ENCODE measurements at places on chromosomes 6 and 20.

- no peak for DNase-seq
Observed at GRCh38 chr6:40672087-40672486, 84.9 kb upstream of the LRFN2 start.

DNA sequence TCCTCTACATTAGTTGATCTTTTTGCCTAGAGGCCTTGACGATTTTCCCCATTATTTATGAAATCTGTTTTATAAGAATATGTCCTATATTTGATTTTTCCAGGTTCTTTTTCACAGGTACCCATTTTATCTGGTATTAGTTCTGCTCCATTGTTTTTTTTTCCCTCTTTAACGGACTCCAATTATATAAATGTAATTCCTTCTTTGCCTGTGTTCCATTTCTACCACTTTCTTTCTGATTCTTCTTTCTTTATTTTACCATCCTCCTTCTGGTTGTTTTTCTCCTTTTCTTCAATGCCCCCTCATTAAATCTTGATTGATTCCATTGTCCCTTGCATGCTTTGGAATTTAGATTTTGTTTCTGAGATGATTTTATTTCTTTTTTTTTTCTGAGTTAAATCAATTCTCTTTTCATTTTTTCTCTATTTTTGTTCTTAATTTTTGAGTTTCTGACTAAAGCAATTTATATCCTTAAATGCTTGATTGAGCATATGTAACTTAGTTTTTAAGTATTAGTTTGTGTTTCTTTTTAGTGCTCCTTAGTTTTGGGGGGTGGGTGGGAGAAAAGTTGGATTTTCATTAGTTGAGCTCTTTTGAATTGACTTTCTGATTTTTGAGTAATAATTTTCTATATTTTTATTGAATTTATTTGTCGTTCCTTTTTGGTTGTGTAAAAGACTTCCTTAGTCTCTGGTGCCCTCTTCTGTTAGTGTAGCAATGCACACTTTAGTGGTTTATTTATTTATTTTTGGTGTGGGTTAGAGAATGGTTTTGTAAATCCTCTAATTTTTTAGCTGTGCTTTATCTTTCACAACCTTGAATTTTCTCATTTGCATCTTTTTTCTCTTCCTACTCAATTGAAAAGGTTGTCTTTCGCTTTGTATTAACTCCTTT is 140.8 kb downstream of the FARS2 start:
- DNase-seq: no peak

DNA sequence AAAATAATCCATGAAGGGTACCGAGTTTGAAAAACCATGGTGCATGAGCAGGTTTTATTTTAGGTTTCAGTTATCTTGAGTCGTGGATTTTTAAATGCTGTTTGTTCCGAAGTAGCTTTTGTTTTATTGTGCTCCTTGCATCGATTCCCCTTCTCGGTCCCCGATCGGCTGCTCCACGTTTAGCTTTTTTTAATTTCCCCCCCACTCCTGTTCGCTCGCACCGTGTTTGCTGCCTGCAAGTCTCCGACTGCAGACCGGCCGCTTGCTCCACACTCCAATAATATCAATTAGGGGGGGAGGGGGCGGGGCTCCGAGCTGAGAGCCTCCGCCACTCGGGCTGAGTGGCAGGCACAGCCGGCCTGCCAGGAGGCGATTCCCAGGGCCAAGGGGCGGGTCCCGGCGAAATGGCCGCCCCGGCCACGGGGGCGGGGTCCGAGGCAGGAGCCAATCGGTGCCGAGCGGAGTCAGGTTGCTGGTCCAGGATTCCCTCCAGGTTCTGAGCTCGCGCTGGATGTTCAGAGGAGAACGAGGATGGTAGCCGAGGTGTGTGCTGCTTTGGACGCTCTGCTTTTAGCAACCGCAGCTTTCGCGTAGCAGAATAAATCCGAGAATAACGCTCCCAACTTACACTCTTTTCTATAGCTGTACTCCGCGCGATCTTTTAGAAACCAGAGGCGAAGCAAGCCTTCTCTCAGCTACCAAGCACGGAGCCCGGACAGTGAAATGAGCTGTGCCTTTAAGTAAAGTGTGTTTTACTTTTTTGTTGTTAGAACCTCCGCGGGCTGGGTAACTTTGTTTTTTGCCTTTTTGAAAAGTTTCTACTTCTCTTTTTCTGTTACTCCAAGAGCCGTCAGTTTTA is at the start of gene EPHA7:
Gene EPHA7 (minus strand): TSS at position 256 of the 859 bp plus-strand sequence. CDS start 218 bp downstream, at position 38.
- DNase-seq: no peak

DNA sequence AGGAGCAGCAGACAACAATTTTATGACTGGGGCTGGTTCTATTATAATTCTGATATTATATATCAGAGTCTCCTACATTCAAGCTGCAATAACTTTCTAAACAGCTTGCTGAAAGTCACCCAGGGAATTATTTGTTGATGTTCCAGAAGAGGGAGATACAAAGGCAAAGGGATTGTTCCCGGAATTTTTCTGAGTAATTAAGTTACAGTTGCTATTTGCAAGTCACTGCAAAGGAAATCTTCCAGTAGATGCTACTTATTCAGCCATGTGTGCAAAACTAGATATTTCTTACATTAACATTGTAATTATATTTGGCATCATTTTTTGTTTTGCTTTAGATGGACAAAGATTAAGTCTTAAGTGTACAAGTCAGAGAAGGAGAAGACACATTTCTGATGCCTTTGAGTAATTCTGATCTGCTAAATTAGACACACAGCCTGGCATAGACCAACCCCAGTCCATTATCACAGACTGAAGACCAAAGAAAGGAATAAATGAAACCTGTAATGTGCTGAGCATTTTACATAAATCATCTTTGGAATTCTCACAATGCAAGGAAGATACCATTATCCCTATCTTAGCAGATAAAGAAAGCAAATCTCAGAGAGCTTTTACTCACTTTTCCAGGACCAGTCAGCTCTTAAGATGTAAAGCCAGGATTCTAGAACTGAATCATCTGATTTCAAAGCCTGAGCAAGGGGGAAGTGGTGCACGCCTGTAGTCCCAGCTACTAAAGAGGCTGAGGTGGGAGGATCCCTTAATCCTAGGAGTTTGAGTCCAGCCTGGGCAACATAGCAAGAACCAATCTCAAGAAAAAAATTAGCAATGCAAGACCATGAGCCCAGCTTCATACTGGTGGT is 62.6 kb upstream of the AKAP12 start:
- no peak for DNase-seq

- no peak for DNase-seq
Observed at GRCh38 chr20:2314759-2315439, 19.1 kb downstream of the TGM3 start.

- DNase-seq: no peak
Observed at GRCh38 chr20:51424270-51425117, 118.0 kb downstream of the NFATC2 start.

GRCh38 chr6:13074415-13075140 is 253.8 kb downstream of the TBC1D7 start:
- no peak for DNase-seq

GRCh38 chr6:5208471-5208971 is 52.2 kb downstream of the LYRM4 start:
- DNase-seq: no peak

DNA sequence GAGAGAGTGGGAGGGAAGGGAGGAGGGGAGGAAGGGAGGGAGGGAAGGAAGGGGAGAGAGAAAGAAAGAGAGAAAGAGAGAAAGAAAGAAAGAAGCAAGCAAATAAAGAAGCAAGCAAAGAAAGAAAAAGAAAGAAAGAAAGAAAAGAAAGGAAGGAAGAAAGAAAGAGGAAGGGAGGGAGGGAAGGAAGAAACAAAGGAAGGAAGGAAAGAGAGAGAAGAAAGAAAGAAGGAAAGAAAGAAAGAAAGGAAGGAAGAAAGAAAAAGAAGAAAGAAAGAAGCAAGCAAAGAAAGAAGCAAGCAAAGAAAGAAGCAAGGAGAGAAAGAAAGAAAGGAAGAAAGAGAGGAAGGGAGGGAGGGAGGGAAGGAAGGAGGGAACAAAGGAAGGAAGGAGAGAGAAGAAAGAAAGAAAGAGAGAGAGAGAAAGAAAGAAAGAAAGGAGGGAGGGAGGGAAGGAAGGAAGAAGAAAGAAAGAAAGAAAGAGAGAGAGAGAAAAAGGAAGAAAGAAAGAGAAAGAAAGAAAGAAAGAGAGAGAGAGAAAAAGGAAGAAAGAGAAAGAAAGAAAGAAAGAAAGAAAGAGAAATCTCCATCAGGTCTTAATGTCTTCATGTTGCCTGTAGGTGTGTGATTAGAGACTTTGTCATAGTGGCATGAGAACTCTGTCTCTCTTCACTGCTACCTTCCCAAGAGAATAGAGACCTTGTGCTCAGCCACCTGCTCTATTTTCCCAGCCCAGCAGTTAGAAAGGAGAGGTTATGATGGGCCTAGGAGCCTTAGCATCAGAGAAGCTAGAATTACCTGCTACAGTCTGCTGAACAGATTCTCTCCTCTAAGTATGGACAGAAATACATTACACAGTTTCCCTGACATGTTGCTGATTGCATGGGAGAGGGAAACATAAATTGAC is 5.0 kb downstream of the SEMG1 start:
- DNase-seq: no peak

GRCh38 chr20:24407151-24407550 is 62.3 kb upstream of the SYNDIG1 start:
- no peak for DNase-seq

DNA sequence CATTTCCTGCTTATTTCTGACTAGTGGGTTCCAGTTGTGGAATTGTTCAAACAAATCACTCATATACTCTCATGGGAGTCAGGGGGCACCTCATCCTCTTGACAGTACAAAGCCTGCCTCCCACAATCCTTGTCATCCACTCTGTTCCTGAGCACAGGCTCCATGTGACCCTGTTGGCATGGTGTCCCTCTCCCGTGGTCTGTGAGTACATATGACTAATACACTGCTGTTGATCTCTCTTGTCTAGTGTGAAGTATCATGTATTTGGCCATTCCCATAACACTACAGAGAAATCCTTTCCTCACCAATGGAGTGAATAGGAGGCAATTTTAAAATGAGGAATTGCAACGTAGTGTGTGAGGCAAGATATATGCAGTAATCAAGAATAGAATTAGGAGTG is 185.3 kb downstream of the OGFRL1 start:
- DNase-seq: no peak

GRCh38 chr6:12717356-12717755 is 789 bp downstream of the PHACTR1 start:
- DNase-seq: no peak

- DNase-seq: no peak
Observed at GRCh38 chr20:51837876-51838420, 35.6 kb upstream of the SALL4 start.

DNA sequence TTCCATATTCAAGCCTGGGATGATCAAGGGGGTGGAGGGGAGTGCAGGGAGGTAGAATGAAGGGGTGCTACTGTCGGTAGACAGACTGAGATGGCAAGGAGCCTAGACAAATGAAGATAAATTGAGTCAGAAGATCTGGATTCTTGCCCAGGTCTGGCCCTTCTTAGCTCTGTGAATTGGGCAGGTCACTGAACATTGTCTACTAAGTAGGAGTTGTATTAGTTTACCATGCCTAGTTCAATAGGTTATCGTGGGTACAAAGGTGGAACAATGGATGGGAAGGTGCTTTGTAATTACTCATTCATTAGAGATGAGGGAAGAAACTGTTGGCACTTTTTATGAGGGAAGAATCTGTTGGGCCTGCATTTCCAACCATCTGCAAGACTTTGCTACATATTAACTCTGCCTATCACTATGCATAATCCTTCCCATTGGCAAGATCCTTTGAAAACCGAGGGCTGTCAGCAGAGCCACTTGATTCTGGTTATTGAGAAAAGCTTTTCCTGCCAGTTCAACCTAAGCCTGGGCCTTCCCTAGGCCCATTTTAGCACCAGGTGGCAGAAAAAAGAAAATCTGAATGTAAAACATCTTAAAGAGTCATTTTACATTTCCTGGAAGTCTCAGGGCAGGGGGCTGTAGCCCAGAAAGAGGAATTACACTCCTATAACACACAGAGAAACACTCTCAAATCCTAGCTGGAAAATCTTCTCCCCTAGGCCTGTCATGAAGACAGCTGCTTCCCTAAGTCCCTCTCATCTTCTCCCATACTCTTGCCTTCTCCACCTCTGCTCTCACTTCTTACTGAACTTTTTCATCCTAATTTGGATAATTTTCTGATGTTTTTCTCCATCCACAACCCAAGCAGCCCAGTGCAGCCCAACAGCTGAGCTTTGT is 103.5 kb downstream of the CD24 start:
- DNase-seq: no peak

GRCh38 chr6:168062346-168063289 is 16.4 kb downstream of the FRMD1 start:
- DNase-seq: no peak

DNA sequence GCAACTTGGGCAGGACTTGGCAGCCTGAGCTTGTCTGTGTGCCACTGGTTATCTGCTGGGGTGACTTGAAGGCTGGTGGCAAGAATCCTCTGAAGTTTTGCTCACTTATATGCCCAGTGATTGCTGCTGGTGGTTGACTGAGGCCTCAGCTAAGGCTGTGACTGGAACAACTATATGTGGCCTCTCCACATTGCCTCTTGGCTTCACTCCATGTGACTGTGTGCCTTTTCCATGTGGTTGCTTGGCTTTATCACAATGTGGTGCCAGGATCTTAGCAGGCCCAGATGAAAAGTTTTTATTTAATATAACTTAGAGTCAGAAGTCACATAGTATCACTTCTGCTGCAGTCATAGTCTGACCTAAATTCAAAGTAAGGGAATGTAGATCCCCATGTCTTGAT is 104.5 kb downstream of the ADAT2 start:
- DNase-seq: no peak

DNA sequence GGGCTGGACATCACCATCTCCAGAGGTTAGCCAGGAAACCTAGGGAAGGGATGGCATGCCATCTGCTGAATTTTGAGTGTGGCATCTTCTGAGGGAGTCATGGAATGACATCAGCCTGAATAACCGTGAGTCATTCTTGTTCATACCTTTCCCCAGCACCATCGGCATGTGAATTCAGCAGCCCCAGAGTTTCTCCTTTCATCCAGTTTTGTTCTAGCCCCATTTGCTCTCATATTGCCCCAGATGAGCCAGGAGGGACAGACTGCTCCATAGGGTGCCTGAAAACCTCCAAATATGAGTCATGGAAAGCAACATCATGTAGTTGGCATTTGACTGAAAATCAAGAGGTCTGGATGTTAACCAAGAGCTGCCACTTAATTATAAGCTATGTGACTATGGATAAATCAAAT is 219.2 kb upstream of the SGK1 start:
- DNase-seq: no peak

- no peak for DNase-seq
Observed at GRCh38 chr6:150313781-150314180, 55.0 kb upstream of the IYD start.

GRCh38 chr6:79570129-79571029 is 33.1 kb upstream of the LCA5 start:
- DNase-seq: no peak

DNA sequence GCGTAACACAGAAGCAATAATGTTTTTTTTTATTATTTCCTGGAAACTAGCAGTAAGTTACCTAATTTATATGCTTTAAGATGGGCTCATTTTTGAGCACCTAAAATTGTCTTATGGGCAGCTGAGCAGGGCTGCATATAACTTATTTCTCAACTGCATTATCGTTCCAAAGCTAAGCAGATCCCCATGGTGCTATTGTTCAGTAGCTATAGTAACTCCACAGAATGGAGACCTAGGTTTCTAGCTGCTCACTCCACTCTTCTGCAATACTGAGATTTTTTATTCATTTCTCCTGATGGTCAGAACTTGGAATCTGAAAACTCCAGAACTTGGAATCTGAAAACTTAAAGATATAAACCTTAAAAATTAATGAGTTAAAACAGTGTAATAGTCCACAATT is 18.7 kb downstream of the CRISP1 start:
- no peak for DNase-seq

- DNase-seq: no peak
Observed at GRCh38 chr6:5956939-5957338, 49.8 kb downstream of the NRN1 start.
